Stimulated activated CD8-positive, alpha-beta memory T cell treated with anti-CD3 and anti-CD28 coated beads, Interleukin-4, amount 100 ng/mL, for 4 hours (primary cell): ENCODE measurements at places on chromosomes 7 and 10.

- no peak for DNase-seq
Measured at GRCh38 chr10:72007246-72007892, 43.2 kb downstream of the CHST3 start.

- no peak for DNase-seq
Measured at GRCh38 chr7:6317797-6318438, 45.5 kb upstream of the CYTH3 start.

DNA sequence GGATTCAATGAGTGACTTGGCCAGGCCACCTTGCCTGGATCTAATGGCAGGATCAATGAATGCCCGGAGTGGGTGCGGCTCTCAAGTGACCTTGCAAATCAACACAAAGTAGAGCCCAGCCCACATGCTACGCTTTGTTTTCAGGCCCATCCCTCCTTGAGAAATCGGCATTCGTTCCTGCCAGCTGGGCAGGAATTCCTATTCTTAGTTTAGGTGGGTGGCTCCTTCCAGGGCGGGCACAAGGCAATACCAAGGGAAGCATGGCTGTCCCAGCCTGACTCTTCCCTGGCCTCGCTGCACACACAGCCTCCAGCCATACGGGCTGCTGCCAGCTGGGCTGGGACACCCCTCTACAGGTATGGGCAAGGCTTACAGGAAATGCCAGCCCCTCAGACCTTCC, 119.3 kb downstream of the SH3PXD2A start:
- no peak for DNase-seq

DNA sequence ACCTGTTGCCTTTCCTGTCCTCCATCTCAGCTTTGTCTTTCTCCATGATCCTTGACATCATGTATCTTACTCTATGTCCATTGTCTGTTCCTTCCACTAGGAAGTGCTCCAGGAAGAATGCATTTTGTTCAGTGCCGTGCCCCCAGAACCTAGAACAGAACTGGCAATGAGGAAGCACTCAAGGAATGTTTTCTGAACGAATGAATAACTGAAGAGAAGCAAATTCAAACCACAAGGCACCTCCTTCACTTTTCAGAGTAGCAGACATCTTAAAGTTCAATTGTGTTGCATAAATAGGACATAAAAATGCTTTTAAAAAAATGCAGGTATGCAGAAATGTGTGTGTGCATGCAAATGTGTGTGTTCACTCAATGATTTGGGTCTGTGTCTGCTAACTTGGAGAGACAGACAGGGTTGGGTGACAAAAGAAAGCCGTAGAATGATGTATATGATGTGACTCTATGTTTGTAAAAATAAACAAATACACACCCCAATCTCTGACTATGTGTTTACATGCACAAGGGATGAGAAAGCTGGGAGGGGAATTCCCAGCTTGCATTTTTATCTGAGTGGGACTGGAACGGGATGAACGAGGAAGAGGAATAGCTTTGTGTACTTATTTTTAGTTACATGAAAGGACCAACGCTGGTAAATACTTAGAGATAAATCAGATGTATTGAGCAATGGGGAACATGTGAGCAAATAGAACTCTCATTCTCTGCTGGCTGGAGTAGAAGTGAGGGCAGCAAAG, 237.7 kb downstream of the FANK1 start:
- no peak for DNase-seq

DNA sequence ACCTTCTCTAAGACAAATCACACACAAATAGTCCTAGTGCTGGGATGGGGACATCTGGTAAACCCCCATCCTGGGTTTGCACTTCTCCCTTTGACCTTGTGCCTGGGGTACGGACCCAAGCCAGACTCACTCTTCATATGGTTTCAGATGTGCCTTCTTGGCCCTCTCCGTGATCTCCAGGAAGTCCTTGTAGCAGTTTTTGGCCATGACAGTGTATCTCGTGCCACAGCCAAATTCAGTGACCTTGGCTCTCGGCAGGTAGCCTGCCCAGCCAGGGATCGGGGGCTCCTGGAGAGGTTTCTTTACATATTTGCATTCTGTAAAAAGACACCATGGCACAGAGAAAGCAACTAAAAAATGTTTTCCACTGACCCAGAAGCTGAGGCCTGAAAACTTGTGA, 43.9 kb downstream of the PNLIPRP2 start:
- no peak for DNase-seq

DNA sequence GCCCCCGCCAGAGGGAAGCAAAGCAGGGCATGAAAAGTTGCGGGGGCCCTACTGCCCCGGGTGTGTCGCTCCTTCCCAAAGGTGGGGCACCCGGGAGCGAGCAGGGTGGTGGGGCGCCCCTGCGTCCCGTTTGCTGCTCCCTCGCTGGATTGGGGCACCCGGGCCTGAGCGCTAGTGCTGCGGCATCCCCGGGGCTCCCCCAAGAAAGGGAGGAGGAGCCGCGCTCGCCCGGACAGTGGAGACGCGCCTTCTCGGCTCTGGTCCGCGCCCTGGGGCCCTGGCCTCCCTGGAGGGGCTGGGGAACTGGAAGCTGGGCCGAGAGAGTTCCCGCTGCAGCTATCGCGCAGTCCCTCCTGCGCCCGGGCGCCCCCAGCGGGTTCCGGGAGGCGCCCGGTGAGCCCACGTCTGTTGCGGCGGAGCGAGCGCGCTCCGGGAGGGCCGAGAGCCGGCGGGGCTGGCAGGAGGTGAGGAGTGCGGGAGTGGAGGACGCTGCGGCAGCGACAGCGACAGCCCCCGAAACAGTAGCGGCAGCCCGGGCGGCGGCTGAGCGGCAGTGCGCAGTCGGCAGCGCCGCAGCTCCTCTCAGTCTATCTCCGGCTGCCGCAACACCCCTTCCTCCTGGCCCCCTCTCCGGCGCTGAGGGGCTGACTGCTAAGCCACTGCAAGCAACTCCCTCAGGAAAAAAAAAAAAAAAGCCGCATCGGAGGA, 504 bp upstream of the BMPER start:
- no peak for DNase-seq

GRCh38 chr7:95772298-95772770, at the start of gene DYNC1I1:
Gene DYNC1I1, plus strand, starts transcription at chr7:95772554. Its CDS starts 32,176 bp downstream, at chr7:95804730.
- DNase-seq = no peak

GRCh38 chr7:44920119-44920518, 34.8 kb upstream of the PURB start:
- no peak for DNase-seq
